ENCODE measurements at places on chromosomes 5 and 9.

GRCh38 chr5:36613771-36614656, 7.6 kb downstream of the SLC1A3 start:
- no peak for DNase-seq

GRCh38 chr9:126326228-126327005, at the start of gene MVB12B:
MVB12B (plus strand) TSS chr9:126326829; CDS start chr9:126326930, 101 bp downstream.
- DNase-seq = no peak

- DNase-seq = no peak
Measured at GRCh38 chr5:154590093-154590724, 112.2 kb upstream of the HAND1 start.

DNA sequence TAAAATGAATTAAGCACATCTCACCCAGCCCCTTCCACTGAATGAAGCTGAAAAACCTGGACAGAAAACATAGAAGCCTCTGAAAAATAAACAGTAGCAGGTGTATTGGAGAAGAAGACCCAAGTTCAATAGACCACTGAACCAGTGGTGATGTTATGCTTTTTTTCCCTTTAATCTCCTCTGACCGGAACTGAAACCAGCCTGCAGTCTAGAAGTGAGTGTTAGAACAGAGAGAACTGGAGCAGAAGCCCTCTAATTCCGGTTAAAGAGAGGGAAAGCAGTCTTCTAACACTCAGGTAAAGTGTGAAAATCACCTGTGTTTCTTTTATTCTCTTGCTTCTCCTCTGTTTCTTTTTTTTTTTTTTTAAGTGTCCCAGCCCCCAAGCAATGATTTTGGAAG, 83.5 kb upstream of the CCL21 start:
- DNase-seq = no peak

GRCh38 chr9:137949260-137949659, 71.7 kb downstream of the CACNA1B start:
- DNase-seq = no peak

GRCh38 chr5:131491749-131492148, 143.3 kb downstream of the RAPGEF6 start:
- no peak for DNase-seq

DNA sequence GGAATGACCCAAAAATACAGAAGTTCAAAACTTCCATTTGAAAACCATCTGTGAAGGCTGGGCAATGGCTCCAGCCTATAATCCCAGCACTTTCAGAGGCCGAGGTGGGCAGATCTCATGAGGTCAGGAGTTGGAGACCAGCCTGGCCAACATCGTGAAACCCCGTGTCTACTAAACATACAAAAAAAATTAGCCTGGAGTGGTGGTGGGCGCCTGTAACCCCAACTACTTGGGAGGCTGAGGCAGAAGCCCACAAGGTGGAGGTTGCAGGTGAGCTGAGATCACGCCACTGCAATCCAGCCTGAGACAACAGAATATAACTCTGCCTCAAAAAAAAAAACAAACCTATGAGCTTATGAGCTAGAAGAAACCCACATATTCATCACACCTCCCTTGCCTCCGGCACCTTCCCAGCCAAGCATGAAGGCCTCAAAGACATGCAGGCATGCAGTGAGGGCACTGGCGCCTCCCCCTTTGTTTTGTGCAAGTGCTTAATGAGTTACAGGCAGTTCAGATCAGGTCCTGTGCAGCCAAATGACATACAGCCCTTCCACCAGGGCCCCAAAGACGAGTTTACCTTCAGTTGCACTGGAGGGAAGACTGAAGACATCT, 9.9 kb downstream of the HNRNPH1 start:
- DNase-seq = no peak

DNA sequence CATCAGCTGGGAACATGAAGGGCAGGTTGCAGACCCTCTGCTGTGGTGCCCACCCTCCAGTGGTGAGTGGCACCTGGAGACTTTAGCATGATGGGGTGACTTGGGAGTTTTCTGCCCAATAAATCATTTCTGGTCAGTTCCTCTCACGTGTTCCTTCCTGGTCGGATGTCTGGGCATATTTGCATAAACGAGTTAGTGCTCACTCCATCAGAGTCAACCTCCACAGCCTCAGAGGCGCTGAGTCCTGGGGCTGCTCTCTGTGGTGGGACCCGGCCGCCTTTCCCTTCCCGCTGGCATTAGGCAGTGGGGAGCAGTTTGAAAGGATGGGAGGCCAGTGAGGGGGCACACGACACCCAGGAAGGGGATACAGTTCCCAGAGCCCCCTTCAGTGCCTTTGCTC, 114.0 kb upstream of the FCN2 start:
- DNase-seq = no peak

- DNase-seq = no peak
Measured at GRCh38 chr9:128203024-128203706, at the start of gene DNM1. DNM1 (plus strand) TSS chr9:128203379; CDS start chr9:128203471, 92 bp downstream.

Data from HS-5 (cell line).